ENCODE measurements at places on chromosomes 3 and 15. TPM values are rescaled to one million over a fixed set of nuclear protein-coding genes. Genes with fewer than 3 reads are reported as not detected.

- H3K27ac ChIP-seq: no peak overlapping the region
- no peak for DNase-seq
- no peaks in the 10 kb centered on the region for H3K36me3 ChIP-seq
- H3K27me3 ChIP-seq: no peaks in the 10 kb centered on the region
- H3K4me3 ChIP-seq: no peak overlapping the region
Measured at GRCh38 chr15:93118904-93119303, 29.9 kb upstream of the RGMA start.

The CLDN11 gene
- 2.0 TPM for total RNA-seq

- DNase-seq: no peak
- no peaks in the 10 kb centered on the region for H3K27me3 ChIP-seq
- no peak overlapping the region for H3K4me3 ChIP-seq
- H3K36me3 ChIP-seq: no peaks in the 10 kb centered on the region
Measured at GRCh38 chr3:37763309-37763708, 98.4 kb upstream of the CTDSPL start.

DNA sequence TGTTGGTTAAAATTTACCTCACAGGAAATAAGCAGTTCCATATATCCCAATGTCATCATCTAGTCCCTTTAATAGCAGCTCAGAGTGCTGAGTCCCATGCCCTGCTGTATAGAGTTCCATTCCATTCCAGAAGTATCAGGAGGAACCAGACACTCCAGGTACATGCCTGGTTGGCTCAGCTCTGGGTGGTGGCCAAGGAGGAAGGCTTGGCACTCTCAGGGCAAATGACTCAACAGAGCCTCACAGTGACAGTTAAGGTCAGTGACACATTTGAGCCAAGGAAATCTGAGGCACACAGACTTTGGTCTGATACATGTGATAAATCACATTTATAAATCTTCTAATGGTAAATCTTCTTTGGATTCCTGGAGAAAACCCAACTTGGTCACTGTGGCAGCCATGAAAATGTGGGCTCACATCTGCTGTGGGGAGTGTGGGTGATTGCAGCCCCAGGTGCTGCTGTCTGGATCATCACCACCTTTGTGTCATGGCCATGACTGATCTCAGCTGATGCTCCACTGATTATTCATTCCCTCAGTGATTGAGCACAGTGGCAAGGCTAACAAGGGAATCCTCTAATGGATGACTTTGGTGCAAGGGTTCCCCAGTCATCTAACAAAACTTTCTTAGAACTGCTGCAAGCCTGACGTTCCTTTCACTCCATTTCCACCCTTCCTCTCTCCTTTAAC lies 9.3 kb downstream of the HHLA2 start:
- no peak for DNase-seq
- no peak overlapping the region for H3K27ac ChIP-seq
- no peaks in the 10 kb centered on the region for H3K4me1 ChIP-seq
- H3K36me3 ChIP-seq: no peaks in the 10 kb centered on the region
- H3K4me3 ChIP-seq: no peak overlapping the region

DNA sequence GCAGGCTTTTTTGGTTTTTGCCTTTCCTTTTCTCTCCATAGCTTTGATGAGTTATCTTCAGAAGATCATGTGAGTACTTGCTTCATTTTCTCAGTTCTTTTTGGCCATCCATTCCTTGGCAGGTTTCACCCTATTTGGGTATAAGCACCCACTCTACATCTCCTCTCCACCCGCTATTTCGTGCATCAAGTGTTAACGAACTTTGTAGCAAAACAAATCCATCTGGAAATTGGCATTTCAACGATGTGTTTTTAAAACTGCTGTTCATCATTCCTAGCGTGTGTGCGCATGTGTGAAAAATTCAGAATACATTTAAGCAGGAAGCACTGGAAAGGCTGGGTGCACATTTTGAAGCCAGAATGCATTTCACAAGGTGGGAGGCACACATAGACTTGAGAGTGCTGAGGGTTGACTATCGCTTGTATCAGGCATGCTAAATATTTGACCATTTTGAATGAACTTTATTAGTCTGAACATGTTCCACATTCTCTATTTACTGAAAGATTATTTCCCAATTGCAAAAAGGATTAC lies 89.7 kb upstream of the FHIT start:
- H3K4me3 ChIP-seq: no peak overlapping the region
- no peak for DNase-seq
- no peaks in the 10 kb centered on the region for H3K4me1 ChIP-seq

GRCh38 chr3:106839576-106840280 lies 537.5 kb upstream of the CCDC54 start:
- peaks cover 15% of the 10 kb centered on the region for H3K4me1 ChIP-seq
- no peaks in the 10 kb centered on the region for H3K27me3 ChIP-seq
- no peak overlapping the region for H3K27ac ChIP-seq
- no peak overlapping the region for H3K4me3 ChIP-seq

GRCh38 chr15:33380406-33380805 lies 69.6 kb downstream of the RYR3 start:
- no peak overlapping the region for H3K27ac ChIP-seq
- DNase-seq: no peak
- no peaks in the 10 kb centered on the region for H3K27me3 ChIP-seq
- no peaks in the 10 kb centered on the region for H3K4me1 ChIP-seq
- H3K4me3 ChIP-seq: no peak overlapping the region

The CYP19A1 gene
- total RNA-seq: not detected
